ENCODE measurements at places on chromosomes 4 and X.

GRCh38 chr4:132823419-132823818 is 325.7 kb upstream of the PCDH10 start:
- DNase-seq: no peak

- no peak for DNase-seq
Measured at GRCh38 chrX:123447506-123447905, 263.4 kb downstream of the GRIA3 start.

- DNase-seq: no peak
Measured at GRCh38 chr4:25536564-25537320, 118.9 kb upstream of the SLC34A2 start.

DNA sequence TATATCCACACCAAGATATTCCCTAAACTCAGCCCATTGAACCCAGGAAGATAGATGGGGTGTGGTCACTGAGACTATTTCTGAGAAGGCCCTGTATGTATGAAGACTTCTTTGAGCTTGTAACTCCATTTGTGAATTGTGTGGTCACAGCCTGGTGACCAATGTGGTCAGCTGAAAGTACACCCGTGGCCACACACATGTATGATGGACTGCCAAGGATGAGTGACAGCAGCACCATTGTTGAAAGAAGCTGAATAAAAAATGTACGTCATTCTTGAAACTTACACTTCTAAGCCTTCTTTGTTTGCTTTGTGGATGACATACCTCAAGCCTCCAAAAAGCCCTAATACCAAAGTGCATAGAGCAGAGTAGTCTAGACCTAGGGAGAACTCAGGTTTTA is 581.4 kb downstream of the RAB28 start:
- no peak for DNase-seq

GRCh38 chr4:95742179-95742578 is 97.7 kb upstream of the PDHA2 start:
- DNase-seq: no peak

- no peak for DNase-seq
Measured at GRCh38 chr4:89599026-89599425, 237.9 kb downstream of the SNCA start.

DNA sequence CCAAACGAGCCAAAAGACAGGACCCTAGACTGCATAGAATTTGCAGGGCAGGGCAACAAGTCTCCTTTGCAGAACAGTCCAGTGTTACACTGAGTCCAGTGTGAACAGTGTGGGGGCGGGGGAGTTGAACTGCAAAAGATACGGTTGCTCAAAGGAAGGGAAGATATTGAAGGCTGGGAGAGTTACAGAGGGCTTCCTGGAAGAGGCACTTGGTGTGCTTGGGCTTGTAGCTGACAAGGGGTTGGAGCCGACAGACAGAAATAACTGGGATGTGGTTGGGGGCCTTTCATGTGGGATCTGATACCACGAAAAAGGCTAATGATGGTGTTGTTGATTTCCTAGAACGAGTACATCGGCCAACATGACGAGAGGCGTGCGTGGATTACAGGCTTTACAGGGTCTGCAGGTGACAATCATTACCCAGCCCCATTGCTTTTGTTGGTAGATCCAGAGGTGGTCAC is 6.1 kb downstream of the XPNPEP2 start:
- DNase-seq: no peak

GRCh38 chr4:169233691-169234090 is 37.1 kb downstream of the SH3RF1 start:
- no peak for DNase-seq

GRCh38 chrX:31320740-31321139 is 248.9 kb upstream of the FTHL17 start:
- no peak for DNase-seq

GRCh38 chr4:34182306-34182705 is 2062.0 kb downstream of the ARAP2 start:
- peak; percentile 51 for DNase-seq

DNA sequence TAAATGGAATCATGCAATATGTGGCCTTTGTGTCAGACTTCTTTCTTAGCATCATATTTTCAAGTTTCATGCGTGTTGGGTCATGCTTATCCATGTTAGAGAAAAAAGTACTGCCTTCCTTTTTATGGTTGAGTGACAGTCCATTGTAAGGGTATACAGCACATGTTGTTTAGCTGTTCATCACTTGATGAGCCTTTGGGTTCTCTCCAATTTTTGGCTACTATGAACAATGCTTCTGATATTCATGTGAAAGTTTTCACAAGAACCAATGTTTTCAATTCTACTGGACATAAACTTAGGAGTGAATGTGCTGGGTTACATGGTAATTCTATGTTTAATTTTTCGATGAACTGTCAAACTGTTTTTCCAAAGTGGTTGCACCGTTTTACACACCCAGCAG is 28.1 kb upstream of the LNX1 start:
- no peak for DNase-seq

GRCh38 chr4:86876894-86877685 is 15.1 kb downstream of the C4orf36 start:
- no peak for DNase-seq

- peak; percentile 23 for DNase-seq
Measured at GRCh38 chrX:38654302-38654701, 93.0 kb downstream of the TSPAN7 start.
